ENCODE measurements at places on chromosomes 1 and 21.

DNA sequence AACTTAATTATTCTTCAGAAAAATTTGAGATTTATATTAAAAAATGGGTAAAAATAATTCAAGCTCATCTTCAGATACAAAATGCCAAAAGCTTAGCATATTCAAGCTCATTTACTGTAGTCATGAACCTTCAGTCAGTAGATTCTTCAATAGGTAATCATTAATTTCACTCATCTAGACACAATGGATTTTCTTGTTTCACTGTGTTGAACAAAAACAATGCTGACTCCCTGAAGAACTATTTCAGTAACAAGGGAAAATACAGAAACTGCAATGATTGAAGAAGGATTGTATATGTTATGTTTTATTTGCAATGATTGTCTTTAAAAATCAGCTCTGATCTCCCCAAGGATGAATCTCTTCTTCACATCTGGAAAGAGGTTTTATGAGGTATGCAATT, 9.2 kb upstream of the HOOK1 start:
- no peak for DNase-seq

GRCh38 chr1:165169028-165169427, 187.5 kb downstream of the LMX1A start:
- DNase-seq = no peak

DNA sequence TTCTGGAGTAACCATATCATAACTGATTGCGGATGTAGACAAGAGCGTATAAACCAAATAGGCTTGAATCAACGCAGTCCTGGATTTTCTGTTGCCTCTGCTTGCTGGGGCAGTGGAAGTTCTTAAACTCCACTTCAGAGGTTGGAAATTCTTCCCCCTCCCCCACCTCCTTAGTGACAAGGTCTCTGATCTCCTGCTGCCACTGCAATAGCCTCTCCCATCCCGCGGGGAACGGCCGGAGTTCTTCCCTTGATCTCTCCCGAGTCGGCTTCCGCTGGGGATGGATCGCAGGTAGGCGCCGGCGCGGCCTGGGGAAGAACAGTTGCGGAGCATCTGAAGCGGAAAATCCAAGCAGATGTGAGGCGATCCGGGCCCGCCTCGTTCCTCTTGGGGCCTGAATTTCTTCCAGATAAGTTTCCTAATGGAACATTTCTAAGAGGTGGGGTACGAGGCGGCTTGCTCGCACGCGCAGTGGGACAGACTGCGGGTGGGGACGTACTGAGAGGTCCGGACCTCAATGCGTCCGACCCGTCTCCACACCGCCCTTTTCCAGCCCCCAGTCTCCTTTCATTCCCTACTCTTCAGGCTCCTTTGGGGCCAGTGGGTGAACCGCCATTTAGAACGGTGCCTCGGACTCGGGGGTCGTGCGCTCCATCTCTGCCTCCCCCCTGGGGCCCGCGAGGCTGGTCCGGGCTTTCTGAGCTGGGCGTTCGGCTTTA, 3.1 kb upstream of the SIM2 start:
- DNase-seq = no peak

- no peak for DNase-seq
These were observed 14.2 kb upstream of the ZBTB8A start for GRCh38 chr1:32525053-32525452.

- no peak for DNase-seq
These were observed 35.0 kb downstream of the GALNT2 start for GRCh38 chr1:230102046-230102445.

- DNase-seq = no peak
These were observed 4.4 kb downstream of the PCAT6 start for GRCh38 chr1:202815120-202815519.

DNA sequence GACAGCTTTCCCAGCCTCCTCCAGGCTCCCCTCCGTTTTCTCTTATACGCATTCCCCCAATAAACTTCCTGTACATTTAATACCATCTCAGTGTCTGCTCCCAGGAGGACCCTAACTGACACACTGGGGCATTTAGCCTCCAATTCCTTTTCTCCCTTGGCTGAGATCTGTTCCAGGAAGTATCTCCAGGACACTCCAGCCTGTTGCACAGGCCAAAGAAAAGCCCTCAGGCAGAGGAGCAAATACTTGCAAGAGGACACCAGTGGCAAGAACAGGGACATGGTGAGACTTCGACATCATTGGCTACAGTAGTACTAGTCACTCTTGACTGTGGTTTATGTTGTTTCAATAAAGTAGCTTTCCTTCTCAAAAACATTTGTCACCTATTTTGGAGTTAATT, 4.7 kb upstream of the SYNJ1 start:
- no peak for DNase-seq

DNA sequence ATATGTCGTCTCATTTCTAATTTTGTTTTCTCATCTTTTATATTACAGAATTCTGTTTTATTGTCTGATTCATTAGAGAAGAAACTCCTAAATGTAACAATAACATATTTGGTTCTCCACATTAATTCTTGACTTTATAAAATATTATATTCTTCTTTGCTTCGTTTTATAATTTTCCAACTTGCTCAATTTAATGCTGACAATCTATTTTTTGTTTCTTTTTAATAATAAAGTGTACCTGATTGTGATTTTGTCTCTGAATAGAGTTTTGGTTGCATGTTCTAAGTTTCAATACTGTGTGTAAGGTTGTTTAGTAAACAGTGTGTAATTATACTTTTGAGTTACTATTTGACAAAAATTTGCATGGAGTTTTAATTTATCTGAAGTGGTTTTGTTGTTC, 131.0 kb upstream of the C1orf105 start:
- no peak for DNase-seq

DNA sequence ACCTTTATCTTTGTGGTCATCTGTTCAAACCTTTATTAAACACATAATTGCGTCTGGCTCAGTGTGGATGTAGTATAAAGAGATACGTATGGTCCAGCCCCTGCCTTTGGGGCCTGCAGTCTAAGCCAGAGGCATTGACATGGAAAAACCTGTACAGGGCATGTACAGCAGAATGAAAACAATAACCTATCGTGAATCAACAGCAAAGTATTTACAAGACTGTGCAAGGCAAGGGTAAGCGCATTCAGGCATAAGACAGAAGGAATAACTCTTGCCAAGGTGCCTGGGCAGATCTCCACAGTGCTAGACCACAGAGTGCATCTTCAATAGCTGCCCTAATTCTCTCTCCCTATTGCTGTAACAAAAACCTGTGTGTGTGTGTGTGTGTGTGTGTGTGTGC, 35.5 kb downstream of the KIRREL1 start:
- no peak for DNase-seq

GRCh38 chr1:204033306-204033705, 39.6 kb upstream of the SOX13 start:
- no peak for DNase-seq

- no peak for DNase-seq
These were observed 7.3 kb downstream of the TMEM82 start for GRCh38 chr1:15749399-15750291.

GRCh38 chr1:226717256-226717909, 21.7 kb downstream of the ITPKB start:
- DNase-seq = no peak

DNA sequence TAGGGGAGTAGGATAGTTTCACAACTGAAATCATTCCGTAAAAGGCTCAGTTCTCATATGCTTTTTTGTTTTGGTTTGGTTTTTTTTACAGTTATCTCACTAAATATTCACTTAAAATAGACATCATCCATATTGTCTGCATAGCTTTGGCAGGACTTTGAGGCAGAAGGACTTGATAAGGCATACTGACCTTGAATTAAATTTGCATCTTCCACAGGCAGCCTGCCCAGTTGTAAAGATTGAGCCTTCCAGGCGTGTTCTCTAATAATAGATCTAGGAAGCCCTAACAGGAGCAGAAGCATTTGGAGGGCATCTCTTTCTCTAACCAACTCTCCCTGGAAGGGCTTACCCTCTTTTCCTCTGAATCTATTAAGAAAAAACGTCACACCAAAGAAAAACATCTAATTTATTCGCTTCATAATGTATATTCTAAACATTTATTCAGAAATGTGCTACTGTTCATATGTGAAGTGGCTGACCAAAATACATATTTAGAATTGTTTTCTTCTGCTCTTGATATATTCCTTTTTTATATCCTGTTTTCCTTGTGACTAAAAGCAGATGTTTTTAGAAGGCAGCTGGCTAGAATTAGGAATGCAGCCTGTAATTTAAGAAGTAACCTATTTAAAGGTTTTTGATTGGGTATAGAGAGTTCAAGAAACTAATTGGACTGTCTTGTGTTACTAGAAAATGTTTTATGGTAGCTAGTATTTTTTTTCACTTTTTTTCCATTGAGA, 20.2 kb downstream of the DESI2 start:
- DNase-seq = no peak

GRCh38 chr1:37177230-37177864, 143.0 kb upstream of the GRIK3 start:
- no peak for DNase-seq

GRCh38 chr1:181091309-181092040, 3.0 kb downstream of the IER5 start:
- no peak for DNase-seq

- no peak for DNase-seq
These were observed 283.0 kb downstream of the PAPPA2 start for GRCh38 chr1:176745945-176746344.

- DNase-seq = no peak
These were observed 26.9 kb upstream of the LRRC3 start for GRCh38 chr21:44428281-44428960.
